HEK293T (cell line): ENCODE measurements at places on chromosomes 7 and 10.

DNA sequence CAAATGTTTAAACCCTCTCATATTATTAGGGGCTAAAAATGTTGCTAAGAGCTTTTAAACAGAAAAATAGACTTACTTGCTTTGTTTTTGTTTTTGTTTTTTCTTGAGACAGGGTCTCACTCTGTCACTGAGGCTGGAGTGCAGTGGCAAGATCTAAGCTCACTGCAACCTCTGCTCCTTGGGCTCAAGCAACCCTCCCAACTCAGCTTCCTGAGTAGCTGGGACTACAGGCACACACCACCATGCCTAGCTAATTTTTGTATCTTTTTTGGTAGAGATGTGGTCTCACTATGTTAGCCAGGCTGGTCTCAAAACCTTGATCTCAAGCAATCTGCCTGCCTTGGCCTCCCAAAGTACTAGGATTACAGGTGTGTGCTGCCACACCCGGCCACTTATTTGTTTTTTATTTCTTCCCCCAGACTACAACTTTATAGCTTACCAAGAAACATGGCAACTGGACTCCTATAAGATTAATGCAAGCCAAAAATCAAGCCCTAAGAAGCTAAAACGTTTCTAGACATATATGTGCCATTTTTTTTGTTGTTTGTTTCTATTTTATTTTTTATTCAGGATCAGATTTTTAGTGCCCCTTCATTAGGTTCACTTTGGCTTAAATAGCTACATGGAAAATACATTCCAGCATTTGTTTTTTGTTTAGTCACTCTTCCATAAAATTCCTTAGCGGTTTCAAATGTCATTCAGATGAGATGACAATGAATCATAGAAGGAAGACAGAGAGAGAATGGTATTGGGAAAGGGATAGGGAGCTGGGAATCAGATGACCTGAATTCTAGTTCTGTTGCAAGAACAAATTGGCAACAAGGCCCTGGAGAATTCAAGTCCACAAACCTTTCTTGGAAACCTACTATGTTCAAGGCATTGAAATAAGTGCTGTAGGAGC, 163.4 kb upstream of the MKLN1 start:
- no peak for DNase-seq

DNA sequence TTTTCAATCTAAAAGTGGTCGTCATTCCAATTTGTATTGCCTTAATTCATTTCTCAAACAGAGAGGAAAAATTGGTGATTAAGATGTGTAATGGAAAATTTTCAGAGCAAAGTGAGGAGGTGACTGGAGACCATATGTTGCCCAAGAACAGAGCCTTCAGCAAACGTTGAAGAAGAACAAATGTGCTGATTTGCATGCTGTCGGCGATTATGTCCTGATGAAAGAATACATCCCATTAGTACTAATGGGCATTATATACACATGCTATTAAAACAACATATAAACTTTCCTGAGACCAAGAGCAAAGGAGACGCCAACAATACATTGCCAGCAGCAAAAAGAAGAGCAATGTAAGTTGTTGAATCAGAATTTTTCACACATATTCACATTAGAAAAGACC, 100.0 kb upstream of the ARID5B start:
- no peak for DNase-seq

- DNase-seq, result no peak
Measured at GRCh38 chr10:61503051-61503450, 49.9 kb upstream of the TMEM26 start.

GRCh38 chr10:3477683-3478082, 305.1 kb upstream of the PITRM1 start:
- no peak for DNase-seq

- peak; percentile 73 for DNase-seq
Measured at GRCh38 chr10:65570143-65571010, 1355.5 kb upstream of the LRRTM3 start.

- no peak for DNase-seq
Measured at GRCh38 chr10:103663802-103664201, 170.3 kb downstream of the NEURL1 start.

GRCh38 chr7:26653430-26654399, 210.7 kb downstream of the SKAP2 start:
- peak; percentile 22 for DNase-seq

DNA sequence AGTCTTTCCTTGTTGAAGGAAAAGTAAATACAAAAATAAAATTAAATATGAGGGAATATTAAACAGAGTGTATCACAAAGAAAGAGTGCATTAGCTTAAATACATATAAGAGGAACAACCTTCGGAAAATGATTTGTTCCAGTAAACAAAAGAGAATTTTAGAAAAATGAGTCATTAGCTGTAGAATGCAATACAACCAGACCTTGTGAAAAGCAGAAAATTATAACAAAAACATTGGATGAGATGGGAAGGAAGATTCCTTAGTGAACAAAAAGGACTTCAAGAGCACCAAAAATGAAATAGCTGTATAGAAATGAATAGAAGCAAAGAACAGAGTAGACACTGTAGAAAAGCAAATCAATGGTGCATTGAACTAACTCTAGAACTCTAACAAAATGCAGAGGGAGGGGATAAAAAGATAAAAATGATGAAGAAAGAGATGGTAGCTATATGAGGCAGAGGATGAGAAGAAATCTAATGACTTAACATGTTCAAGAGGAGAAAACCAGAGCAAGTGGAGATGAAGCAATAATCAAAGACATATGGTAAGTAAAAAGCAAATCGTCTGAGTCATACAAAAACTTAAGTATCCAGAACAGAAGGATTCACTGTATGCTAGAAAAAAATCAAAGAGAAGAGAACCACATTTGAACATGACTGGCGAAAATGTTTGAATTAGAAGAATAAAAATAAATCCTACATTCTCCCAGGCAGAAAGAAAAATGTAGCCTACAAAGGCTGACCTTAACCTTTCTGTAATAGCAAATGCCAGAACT, 190.5 kb downstream of the TMEM26 start:
- no peak for DNase-seq

- DNase-seq, result no peak
Measured at GRCh38 chr7:154726368-154726767, 276.6 kb downstream of the PAXIP1 start.

- DNase-seq, result no peak
Measured at GRCh38 chr10:75717126-75717916, 285.9 kb downstream of the LRMDA start.

GRCh38 chr7:139118805-139119485, 9.4 kb upstream of the ZC3HAV1 start:
- peak; percentile 64 for DNase-seq

GRCh38 chr7:141014125-141014523, 628 bp downstream of the MRPS33 start:
- DNase-seq, result peak; percentile 31

GRCh38 chr7:47759056-47759706, 177.3 kb upstream of the TNS3 start:
- DNase-seq, result no peak

DNA sequence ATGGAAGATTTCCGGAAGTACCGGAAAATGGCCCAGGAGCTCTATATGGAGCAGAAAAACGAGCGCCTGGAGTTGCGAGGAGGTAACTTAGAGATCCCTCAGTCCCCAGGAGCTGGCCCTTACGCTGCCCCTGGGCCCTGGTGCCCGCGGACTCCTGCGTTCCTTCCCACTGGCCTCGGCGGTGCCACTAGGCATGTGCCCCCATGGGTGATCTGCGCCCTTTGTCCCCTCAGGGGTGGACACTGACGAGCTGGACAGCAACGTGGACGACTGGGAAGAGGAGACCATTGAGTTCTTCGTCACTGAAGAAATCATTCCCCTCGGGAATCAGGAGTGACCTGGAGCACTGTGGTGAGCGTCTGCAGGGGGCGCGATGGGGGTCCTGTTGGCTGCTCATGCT, 24.2 kb upstream of the CHST12 start:
- DNase-seq, result no peak

DNA sequence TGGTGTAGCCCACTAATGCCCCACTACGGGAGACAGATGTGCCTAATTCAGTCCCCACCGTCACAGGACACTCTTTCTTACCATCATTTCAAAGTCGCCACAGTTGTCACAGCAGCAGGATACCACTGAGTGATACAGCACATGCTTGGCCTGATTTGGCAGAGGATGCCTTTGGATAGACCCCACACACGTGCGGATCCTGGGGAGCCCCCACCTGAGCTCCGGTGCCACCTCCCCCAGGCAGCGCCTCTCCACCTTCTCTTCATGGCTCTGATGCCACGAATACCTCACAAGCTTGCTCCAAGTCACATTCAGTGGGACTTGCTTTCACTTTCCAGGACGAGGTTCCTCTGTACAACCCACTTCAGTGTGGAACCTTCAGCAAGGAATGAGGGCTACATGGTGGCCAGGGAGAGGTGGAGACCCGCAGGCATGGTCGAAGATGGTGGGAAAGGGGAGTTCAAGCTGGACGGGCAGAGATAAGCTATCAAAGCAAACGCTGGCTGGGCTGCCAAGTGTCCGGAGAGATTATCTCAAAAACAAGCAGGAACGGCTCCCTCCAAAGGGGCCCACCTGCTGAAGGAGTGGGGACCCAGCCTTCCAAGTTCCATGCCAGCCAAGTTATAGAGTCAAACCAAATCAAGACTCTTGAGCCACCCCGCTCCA, 107.4 kb downstream of the ZRANB1 start:
- DNase-seq, result no peak

- DNase-seq, result no peak
Measured at GRCh38 chr7:15855525-15856109, 169.1 kb upstream of the MEOX2 start.

DNA sequence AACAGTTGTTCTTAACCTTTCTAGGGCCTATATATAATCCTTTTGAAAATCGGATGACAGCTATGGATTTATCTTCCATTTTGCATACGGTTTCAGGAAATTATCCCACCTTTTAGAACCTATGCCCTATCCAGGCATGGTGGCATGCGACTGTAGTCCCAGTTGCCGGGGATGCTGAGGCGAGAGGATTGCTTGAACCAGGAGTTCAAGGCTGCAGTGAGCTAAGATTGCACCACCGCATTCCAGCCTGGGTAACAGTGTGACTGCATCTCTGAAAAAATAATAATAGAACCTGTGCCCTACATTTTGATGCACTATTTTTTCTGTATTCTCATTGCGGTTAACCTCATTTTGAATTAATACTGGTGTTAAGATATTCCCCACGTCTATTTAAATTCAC, 11.6 kb downstream of the CCAR1 start:
- DNase-seq, result no peak

- DNase-seq, result no peak
Measured at GRCh38 chr7:151711906-151712809, 164.8 kb downstream of the PRKAG2 start.

GRCh38 chr10:1102831-1103230, 46.6 kb downstream of the WDR37 start:
- no peak for DNase-seq
